Stimulated activated CD8-positive, alpha-beta memory T cell treated with anti-CD3 and anti-CD28 coated beads, Interleukin-2, amount 100 ng/mL, for 1 hour (primary cell): ENCODE measurements at places on chromosomes 5 and 9.

DNA sequence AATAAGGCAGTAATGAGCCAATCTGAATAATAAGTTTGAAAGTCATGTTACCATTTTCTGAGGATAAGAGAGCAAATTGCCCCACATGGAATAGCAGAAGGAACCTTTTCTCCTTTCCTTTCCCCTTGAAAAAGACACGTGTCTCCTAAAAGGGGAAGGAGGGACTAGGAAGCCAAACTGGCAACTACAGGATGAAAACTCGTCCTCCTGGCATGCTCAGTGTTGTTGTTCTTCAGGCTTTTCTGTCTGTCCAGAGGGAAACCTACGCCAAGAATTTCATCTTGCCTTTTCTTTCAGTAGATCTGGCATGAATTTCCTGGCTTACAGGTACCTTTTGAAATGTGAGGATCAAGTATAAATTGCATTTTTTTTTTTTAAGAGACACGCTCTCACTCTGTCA, 355.9 kb upstream of the TLE4 start:
- DNase-seq = no peak

DNA sequence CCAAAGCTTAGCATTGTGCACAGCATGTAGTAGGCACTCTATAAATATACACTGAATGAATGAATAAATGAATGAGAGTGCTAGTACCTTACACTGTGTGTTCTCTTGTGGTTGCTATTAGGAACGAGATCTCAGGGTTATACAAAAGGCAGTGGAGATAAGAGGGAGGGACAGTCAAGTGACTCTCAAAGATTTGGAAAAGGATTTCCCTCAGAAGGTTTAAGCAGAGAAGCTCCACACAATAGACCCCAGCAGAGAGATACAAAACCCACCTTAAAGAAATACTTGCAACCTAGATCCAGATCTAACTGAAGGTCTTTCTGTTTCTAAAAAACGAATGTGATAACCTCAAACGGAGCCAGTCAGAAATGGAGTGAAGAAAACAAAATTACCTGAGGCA, 11.8 kb upstream of the EFNA5 start:
- no peak for DNase-seq

DNA sequence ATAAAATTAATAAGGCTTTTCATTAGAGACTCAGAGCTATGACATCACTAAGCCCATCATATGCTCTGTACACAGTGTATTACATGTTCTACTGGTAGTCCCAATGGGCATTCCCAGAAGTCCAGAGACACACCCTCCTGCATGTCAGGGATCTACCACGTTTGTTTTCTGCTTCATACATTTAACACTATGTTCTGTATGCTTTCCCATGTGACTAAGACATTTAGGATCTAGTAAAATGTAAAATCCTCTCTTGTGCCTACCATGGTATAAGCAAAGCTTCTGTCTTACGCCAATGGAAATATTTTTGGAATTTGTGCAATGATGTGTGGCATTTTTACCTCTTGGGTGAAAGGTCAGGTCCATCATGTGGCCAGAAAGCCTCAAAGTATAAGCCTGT, 192.4 kb downstream of the ADAMTSL1 start:
- DNase-seq = no peak

GRCh38 chr5:94700592-94700991, 82.1 kb downstream of the SLF1 start:
- DNase-seq = no peak

- no peak for DNase-seq
Measured at GRCh38 chr5:151686674-151687407, at the start of gene SPARC. Gene SPARC, minus strand, starts transcription at chr5:151686915. Its CDS starts 10,727 bp downstream, at chr5:151676188.

DNA sequence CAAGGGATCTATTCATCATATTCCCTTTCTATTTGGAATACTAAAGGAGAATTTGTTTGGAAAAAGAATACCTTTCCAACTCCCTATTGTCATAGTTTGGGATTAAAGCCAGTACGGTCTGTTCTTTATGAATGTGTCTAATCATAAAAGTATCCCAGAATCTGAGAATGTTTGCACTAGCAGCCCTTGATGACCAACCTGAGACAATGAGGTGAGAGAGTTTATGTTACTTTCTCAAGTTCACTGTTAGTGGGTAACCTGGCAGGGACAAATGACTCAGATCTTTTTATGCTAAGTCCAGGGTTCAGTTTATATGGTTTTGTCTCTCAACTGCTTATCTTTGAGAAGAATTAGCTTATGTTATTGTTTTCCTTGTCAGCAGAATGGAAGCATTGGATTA, 25.3 kb upstream of the TLR4 start:
- no peak for DNase-seq

DNA sequence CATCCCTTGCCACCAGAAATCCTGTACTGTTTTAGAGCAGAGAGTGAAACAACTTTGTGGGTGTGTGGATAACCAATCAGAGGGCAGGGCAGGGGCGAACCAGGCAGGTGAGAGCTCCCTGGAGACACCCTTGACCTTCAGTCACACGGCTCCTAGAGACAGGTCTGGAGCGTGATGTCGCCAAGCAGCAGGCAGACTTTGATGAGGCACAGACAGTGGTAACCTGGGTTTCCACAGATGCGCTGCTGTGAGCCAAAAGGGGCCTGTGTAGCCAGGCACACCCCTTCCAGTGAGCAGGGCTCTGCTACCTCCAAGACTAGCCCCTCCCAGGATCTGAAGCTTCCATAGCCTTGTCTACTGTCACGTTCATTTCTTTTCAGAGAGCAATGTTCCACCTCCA, 317.8 kb upstream of the ADCY2 start:
- DNase-seq = no peak

DNA sequence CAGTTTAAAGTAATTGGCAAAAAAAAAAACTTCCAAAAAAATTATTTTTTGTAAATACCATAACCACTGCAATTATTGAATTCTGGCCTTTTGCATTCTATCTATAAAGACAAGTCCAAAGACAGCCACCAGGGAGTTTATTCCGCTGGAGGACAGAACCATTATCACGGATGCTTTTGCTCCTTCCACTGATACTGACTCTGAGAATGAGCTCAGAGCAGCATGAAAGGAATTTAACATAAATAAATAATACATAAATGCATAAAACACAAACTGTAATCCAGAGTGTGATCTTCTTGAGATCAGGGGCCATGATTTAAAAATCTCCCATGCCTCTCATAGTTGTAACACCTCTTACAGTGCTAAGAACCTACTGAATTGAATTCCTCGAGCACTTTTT, 264.8 kb downstream of the ARRDC3 start:
- no peak for DNase-seq

DNA sequence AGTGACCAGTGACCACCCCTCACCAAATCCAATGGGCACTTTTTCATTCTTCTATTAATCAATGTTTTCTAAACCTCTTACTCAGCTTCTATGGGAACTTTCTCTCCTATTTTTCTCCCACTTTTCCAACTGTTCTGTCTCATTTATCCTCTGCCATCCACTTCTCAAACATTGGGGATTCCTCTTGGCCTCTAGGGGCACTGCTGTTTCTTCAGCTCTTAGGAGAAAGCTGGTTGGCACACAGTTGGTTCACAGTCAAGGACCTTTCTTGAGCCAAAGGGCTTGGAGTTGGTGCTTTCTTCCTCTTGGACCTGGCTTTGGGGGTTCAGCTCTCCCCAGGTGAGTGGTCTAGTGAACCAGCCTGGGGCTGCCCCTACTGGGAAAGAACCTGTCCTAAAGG, 112.2 kb upstream of the LHFPL2 start:
- DNase-seq = no peak

- DNase-seq = no peak
Measured at GRCh38 chr9:35114840-35115628, 628 bp downstream of the ATOSB start.

GRCh38 chr5:100757618-100758017, 145.5 kb downstream of the ST8SIA4 start:
- no peak for DNase-seq

DNA sequence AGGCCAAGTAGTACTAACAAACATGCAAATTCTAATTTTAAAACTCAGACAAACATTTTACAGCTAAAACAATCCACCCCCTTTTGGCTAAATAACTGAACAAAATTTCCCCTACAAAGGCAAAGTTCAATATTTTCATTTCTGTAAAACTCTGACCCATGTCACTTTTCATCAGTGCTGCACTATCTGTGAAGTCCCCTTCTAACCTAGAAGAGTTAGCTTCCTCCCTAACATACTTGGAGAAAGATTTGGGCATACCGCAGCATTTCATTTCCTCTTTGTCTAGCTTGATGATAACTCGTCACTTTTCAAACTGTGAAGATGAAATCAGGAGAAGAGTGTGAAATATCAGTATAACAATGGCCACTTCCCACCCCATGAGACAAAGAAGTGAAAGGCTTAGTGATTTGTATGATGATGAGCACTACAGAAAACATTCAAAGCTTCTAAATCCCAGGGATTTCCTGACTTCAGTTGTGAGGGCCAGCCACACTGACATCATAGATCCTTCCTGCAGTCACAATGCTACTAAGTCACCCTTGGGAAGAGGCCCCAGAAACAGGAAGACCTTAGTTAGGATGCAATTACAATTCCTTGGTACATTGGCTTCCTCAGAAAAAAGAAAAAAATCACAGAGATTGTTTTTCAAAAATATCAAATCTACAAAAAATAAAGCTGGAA, at the start of gene FAM81B:
FAM81B (plus strand) TSS at position 555 of the 681 bp plus-strand sequence; CDS start at position 579, 24 bp downstream.
- DNase-seq = no peak

DNA sequence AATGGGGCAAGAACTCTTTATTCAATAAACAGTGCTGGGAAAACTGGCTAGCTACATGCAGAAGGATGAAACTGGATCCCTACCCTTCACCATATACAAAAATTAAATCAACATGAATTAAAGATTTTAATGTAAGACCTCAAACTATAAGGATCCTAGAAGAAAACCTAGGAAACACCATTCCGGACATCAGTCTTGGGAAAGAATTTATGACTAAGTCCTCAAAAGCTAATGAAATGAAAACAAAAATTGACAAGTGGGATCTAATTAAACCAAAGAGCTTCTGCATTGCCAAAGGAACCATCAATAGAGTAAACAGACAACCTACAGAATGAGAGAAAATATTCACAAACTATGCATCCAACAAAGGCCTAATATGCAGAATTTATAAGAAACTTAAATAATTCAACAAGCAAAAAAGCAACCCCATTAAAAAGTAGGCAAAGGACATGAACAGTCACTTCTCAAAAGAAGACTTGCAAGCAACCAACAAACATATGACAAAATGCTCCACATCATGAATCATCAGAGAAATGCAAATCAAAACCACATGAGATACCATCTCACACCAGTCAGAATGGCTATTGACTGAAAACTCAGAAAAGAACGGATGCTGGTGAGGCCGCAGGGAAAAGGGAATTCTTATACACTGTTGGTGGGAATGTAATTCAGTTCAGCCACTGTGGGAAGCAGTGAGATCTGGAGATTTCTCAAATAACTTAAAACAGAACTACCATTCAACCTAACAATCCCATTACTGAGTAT, 104.3 kb upstream of the MAP3K1 start:
- no peak for DNase-seq

- no peak for DNase-seq
Measured at GRCh38 chr5:136006164-136006563, 22.6 kb upstream of the TGFBI start.

DNA sequence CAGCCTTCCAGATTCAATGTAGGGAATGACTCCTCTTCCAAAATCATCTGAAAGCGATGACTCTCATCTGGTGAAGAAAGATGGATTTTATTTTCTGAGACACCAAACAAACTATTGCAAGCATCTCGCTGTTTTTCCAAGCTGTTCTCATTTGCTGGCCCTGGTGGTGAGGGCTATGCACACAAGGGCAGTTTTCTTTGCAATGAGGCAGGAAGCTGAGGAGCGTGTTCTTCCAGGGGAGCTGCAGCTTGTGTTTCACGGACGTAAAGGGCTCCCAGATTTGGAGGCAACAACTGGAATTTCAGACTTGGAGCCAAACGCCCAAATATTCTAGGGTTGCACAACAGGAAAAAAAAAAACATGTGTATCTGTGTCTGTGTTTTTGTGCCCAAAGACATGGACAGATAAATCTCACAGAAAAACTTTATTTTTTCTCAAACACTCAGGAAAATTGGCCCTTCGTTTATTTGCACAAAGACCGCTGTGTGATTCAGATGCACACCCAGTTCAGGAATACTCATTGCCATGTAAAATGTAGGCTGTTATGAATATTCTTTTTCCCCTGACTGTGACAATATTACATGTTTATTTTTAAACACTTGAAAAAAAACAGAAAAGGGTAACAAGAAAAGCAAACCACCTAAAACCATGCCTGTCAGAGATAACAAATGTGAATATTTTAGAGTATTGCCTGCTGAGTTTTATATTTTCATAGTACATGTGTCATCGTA, 151.3 kb downstream of the GAS1 start:
- DNase-seq = no peak

GRCh38 chr5:136057401-136058038, 28.7 kb downstream of the TGFBI start:
- no peak for DNase-seq

- DNase-seq = no peak
Measured at GRCh38 chr5:123134653-123135181, 45.7 kb downstream of the PRDM6 start.

DNA sequence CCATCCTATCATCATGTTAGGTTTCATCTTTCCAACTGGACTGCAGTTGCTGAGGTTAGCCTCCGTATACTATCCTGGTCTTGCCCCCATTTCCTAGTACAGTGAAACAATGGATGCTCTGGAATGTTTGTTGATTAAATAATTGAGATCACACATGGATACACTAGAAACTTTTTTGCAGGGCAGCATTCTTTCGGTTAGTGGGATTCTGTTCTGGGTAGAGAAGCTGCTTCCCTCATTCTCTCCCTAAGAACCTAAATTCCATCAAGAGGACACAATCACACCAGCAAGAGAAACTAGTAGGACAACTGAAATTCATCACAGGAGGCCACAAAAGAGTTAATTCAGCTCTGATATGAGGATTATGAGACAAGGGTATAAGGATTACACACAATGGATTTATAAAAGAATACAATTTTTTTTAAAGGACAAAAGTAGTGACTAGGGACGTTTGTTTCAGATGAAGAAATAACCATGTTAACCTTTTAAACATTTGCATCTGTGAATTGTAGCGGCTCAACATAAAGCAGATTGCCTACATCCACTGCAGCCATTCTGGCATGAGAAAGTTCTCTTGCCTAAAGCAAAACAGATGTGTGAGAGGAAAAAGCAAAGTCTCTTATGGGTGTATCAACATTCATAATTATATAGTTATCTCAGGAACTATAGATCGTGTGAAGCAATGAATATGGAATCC, 162.7 kb upstream of the LHFPL2 start:
- DNase-seq = no peak

GRCh38 chr5:71737931-71738539, 19.0 kb downstream of the CARTPT start:
- DNase-seq = no peak

DNA sequence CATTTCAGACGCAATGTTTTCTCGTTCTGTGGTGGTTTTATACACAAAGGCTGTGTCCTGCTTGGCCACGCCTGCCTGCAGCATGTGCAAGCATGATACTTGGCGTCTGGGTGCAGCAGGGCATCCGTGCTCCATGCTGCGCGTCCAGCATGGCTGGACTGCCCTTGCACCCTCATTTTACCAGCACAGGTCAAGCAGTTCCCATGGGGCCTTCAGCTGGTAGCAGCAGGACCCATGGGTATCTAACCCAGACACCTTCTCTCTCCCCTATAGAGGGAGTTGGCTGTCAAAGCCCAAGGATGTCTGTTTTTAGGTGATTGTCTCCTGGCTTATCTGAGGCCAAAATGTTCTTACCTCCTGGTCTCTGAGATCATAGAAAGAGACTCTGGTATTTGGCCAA, 158.3 kb upstream of the PITX1 start:
- DNase-seq = no peak

- DNase-seq = no peak
Measured at GRCh38 chr9:35757226-35757891, 3.3 kb upstream of the MSMP start.
